ENCODE measurements at places on chromosomes 12 and 14.

GRCh38 chr12:64671681-64672080, 61.4 kb downstream of the RASSF3 start:
- DNase-seq: no peak

GRCh38 chr12:92989715-92990484, 60.8 kb upstream of the EEA1 start:
- peak; percentile 4 for DNase-seq

DNA sequence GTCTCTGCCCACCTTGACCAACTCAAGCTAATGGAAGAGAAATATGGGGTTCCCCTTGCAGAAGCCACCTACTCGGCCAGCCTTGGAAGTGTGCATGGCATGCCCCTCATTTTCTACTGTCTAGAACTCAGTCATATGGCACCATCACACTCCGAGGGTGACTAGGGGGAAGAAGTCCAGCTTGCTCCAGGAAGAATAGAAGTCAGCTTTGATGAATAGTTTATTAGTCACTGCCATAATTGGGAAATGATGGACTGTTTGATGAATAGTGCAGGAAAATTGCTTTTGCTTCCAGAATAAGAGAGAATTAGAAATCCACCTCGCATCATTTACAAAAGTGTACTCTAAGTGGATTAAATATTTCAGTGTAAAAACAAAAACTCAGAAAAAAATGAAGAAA, 1030.6 kb downstream of the VRK1 start:
- no peak for DNase-seq

DNA sequence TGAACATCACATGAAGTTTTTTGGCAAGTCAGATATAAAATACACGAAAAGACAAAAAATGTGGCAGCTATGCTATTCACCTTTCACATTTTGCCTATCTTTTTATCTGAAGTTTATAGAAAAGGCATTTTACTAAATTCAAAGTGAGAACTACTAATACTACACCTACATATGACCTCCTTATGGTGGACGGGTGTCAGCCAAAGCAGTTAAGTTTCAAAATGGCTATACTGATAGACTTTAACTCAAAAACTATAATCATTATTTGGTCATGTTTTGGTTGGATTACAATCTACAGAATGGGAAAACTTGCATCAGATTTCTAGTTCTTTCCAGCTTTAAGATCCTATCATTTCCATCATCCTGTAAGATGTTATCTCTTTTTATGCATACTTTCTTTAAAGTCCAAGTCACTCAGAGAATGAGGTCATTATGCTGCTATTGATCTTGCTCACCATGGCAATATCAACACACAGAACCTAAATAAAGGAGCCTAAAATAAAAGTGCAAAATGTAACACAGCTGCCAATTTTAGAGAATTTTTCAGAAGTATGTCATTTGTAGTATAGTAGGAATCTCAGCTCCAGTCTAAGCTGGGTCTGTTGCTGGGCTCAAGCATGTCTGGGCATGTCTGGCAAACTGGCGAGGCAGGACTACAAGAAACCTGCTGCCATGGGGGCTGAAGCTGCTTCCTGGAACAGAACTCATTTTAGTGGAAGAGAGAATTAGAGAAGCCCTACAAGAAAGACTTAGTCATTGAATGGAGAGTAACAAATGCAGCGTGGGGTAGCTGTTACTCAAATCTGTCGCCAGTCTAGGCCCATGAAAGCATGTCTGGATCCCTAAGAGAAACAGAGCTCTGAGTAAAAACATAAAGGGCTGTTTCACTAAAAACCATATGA, 7.6 kb upstream of the AEBP2 start:
- DNase-seq: peak; percentile 42

GRCh38 chr12:62254967-62255366, 5.2 kb upstream of the USP15 start:
- no peak for DNase-seq

- DNase-seq: no peak
These were observed 843.9 kb downstream of the FLRT2 start for GRCh38 chr14:86373886-86374285.

DNA sequence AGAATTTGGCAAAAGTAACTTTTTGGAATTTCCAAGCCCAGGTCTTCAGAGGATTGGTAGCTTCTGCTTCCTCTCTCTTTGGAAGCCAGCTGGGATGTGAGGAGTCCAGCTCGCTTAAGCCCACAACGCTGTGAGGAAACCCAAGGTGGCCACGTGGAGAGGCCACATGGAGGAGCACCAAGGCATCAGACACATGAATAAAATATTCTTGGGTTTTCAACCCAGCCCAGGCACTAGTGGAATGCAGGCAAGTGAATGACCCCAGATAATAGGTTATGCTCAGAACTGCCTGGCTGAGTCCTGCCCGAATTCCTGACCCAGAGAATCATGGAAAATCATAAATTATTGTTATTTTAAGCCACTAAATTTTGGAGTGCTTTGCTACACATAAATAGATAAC, 119.7 kb upstream of the PARP11 start:
- no peak for DNase-seq

DNA sequence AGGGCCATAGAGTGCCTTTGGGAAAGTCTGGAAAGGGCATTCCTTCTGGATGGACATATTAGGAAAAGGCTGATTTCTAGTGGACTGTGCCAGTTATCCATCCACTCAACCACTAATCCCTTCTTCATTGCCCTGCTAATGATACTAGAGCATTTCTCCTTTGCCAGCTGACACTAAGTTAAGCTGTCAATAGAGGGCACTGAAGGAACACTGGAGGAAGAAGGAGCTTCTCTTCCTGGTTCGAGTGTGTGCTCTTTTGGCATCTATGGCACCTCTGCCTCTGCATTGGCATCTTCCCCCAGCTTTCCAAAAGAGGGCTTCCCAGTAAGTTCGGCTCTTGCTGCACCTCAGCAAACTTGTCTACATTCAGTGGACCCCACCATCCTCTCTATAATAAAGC, 165.4 kb downstream of the DERA start:
- no peak for DNase-seq

GRCh38 chr14:33454707-33455106, 496.2 kb downstream of the EGLN3 start:
- DNase-seq: no peak

GRCh38 chr14:28767853-28768741, 1.5 kb downstream of the FOXG1 start:
- no peak for DNase-seq

DNA sequence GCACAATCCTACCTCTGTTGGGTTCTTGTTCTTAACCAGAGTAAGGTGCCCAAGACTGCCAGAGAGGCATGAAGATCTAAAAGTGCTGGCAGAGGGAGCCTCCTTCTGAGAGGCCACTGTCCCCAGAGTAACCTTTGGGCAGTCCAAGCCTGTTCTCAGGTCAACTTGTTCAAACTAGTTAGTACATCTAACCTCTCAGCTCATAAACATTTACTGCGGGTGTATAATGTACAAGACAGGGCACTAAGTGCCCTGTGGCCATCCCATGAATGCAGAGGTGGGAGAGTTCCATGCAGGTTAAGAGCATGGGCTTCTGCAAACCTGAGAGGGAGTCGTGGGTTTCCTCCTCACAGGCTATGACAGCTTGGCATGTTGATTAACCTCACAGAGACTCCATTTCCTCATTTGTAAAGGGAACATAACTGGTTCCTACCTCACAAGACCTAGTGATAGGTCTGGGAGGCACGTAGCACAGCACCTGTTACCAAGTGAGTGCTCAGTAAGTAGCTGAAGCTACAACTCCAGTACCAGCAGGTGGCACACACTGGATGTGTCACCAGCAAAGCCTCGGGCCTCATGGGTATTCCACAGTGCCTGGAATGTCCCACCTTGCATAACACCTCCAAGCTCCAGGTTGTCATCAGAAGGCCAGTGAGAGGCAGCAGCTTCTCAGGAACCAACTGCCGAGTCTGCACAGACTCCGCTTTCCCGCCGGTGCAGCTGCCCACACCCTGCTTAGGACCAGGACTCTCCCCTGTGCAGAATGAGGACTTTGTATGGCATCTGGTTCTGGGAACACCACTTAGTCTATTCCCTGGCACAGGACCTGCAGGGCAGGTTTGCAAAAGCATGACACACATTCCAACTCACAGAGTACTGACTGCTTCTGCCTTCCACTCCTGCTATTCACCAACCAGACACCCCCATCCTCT, 4.4 kb downstream of the VDR start:
- peak; percentile 26 for DNase-seq

GRCh38 chr14:49944501-49944900, 51.6 kb downstream of the ARF6 start:
- no peak for DNase-seq

DNA sequence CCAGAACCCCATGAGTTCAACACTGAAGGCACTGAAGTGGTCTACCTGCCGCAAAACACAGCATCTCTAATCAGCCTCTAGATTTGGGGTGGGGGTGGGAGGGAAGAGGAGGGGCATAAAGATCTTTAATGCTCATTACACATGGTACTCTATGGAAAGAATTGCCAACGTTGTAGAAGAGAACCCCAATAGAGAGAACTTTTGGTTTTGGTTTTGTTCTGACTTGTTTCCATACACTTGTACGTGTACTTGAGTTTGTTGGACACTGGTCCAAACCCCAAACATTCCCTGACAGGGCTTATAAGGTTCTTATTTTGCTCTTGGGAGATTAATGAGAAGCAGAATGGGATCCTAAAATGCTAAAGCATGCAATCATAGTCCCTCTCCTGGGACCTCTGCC, 31.0 kb downstream of the GNPTAB start:
- DNase-seq: no peak

- DNase-seq: peak; percentile 87
These were observed 12.9 kb upstream of the NEMF start for GRCh38 chr14:49865431-49865859.
